Bronchial epithelial cell (primary cell): ENCODE measurements at places on chromosomes 3 and 15. TPM values are rescaled to one million over a fixed set of nuclear protein-coding genes. Genes with fewer than 3 reads are reported as not detected.

The OCA2 gene
- total RNA-seq = 0.26 TPM in 2 replicates

- peak; percentile 61 for DNase-seq
Observed at GRCh38 chr3:187914231-187914630, 169.0 kb upstream of the BCL6 start.

The LRRN1 gene
- total RNA-seq = 0.26 TPM in 2 replicates

The UNC13C gene
- 0.26 and 0.64 TPM in 2 replicates for total RNA-seq

DNA sequence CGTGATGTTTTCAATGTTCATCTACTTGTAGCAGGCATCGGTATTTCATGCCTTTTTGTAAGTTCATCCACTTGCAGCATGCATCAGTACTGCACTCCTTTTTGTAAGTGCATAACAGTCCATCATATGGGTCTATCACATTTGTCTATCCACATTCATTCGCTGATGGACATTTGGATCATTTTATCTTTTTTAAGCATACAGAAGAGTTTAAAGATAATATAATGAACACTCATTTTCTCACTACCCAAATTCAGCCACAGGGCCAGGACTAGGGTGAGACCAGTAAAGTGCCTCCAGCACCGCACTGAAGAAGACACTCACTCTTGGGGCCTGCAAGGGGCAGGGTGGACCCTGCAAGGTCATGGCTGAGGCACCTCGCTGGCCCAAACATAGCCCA lies 309.6 kb downstream of the UACA start:
- DNase-seq = no peak

The PLCB2 gene
- total RNA-seq = not detected in 2 replicates

DNA sequence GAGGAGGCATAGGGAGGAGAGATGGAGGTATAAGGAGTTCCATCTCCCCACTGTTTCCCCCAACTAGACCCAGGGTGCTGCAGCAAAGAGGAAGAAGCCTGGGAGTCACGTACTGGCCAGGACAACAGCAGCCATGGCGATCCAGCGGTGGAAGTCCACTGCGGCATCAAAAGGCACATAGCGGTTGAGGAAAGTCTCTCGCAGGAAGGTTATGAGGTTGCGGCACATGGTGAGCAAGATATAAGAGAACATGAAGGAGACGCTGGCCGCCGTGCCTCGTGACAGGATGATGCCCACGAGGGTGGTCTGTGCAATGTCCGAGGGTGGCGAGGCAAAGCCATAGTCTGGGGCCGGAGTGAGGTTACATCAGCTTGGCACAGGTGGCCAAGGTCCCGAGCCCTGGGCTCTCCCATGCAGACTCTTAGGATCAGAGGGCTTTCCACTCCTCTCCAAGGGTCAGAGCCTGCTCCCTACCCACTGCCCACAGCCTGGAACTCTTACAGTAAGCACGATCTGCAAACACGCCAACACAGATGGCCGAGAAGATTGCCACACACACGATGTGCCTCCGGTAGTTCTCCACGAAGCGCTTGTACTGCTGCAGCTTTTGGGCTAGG lies 14.3 kb downstream of the DUOX2 start:
- DNase-seq = no peak

The TRIM59 gene
- 5.8 and 6.5 TPM in 2 replicates for total RNA-seq

The C3orf20 gene
- total RNA-seq = under 0.01 TPM in 1 of 2 replicates, not detected in the other

The PHLDB2 gene
- 44.2 and 45.5 TPM in 2 replicates for total RNA-seq
